ENCODE measurements at places on chromosomes 7 and 10.

DNA sequence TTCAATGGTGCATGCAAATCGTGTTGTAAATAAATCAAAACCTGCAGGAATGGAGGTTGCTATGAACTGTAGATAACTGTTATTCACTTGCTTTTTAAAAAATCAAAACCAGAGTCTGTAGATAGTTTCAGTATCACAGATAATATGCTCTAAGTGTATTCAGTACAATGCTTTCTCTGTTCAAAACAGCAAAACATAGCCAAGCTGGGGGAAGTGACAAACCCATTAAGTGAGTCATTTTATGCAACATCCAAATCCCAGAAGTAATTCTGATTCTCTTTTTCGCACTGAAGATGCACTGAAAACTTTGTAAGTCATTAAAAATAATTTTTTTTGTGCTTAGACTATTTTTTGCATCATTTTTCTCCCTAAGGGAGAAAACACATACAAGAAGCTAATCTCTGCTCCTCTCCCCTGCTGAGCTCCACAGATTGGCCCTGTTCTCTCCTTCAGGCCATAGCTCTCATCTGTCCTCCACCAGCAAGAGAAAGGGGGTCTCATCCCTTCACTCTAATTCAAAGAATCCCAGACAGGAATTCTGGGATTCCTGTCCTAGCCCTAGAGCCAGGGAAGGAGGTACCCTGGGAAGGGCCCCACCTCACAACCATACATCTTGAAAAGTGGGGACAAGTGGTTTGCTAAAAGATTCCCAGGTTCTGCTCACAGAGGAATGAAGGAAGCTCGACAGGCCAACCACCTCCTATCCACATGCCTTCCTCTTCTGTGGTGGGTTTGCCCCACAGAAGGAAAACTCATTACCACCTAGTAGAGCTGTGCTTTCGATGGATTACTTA, 4.9 kb downstream of the PRTFDC1 start:
- DNase-seq = no peak

DNA sequence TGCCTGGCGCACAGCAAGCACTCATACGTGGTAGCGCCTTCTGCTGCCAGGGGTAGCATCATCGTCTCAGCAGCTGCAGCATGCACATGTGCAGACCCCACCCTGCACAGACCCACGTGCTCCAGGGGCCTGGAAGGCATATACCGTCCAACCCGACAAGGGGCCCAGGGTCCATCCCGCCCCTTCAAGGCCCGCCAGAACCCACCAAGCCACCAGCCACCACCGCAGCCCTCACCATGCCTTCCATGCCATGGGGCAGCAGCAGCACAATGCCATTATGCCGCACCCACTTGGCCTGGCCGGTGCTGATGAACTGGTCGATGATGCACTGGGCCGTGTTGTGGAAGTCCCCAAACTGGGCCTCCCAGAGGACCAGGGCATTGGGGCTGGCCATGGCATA, 22.7 kb downstream of the OGDHL start:
- no peak for DNase-seq

- no peak for DNase-seq
These were observed 437.5 kb downstream of the PLXNA4 start for GRCh38 chr7:132138817-132139216.

DNA sequence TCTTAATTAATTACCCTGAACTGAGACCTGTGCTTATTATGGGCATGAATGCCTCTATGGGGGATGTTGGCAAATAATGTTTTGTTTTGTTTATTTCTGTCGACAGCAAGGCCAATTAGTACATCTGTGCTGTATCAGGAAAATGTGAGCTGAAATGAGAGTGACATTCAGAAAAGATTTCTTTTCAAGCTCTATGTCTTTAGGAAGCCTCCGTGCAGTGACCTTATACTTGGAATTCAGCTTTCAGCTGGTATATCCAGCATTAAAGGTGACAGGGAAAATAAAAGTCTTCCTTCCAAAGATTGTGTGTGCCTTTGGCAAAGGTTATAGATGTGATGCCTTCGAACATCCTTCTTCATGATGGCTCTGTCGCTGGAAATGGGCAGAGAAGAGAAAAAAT, 1061.1 kb downstream of the SORCS3 start:
- DNase-seq = no peak

DNA sequence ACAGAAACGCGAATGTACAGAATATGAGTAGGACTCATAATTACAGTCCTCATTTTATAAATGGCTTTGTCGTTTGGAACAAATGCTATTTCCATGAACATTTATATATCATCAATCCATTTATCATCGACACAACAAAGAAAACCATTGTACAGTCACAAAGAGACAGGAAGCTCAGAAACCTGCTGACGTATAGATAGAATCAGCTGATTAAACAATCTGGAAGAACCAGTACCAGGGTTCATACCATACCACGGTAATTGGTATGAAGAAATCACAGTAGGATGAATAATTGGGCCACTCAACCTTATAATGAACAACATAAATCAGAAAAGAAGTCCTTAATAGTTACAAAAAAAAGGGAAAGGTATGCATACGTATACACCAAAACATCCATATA, 295.0 kb downstream of the PARD3 start:
- no peak for DNase-seq

- no peak for DNase-seq
These were observed 164.4 kb downstream of the ARL4A start for GRCh38 chr7:12851841-12852240.

DNA sequence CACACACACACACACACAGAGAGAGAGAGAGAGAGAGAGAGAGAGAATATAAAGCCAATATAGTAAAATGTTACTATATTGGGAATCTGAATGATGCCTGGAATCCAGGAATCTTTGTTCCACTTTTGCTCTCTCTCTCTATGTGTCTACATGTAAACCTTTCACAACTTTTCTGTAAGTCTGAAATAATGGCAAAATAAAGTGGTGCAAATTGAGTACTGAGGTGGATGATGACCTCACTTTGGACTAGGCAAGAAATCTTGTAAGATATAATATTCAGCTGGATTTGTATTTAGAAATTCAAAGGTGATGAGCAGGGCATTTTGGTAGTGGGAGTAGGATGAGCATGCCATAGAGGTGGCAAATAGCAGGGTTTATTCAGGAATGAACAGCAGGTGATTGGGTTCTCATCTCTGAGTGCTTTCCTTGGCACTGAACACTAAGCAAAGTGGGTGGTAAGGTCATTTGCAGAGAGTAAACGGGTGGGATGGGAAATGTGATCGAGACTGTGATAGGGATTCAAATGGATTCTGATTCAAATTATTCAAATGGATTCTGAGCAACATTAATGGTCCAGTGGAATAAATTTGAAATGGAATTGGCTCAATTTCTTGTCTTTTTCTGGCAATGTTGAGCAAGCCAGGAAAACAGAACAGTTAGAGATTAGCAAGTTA, 9.7 kb upstream of the ANLN start:
- DNase-seq = no peak

DNA sequence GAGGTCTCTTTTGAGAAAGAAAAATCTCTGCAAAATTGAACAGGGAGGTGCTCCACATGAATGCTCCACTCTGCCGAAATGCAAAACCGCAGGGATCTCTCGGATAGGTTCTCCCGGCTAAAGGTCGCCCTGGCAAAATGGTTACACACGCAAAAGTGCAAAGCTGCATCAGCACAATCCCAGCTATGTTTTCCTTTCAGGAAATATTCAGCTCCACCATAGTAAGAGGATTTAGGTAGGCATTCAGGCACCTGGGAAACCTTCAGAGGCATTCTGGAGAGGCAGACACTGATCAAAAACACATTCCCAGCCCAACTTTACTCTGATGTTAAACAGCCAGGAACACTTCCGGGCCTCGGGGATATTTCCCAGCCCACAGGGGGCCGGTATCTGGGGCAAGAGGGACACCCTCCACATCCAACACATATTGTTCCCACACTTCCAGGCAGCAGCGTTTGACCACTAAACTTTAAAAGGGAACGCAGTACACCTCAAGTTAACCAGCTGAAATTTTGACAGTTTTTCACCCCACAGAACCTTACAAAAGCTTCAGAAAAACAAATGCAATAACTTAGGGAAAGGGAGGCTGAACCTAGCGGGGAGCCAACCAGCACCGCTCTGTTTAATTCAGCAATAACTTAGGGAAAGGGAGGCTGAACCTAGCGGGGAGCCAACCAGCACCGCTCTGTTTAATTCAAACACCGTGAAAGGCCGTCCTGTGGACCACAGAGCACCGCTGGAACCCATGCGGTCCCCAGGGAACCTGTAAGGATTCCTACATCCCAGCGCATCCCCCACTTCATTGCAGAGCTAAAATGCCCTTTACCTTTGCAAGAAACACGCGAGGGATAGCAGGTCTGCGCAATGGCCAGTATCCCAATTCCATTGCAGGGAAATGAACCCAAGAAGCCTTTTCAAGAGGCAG, 45.9 kb downstream of the TNS3 start:
- DNase-seq = no peak

Measured in stimulated activated CD4-positive, alpha-beta T cell treated with anti-CD3 and anti-CD28 coated beads, Interleukin-15, amount 100 ng/mL, for 24 hours (primary cell).